Activated CD4-positive, alpha-beta T cell treated with anti-CD3 and anti-CD28 coated beads, Interleukin-2, amount 50 U/mL, for 16 hours (primary cell): ENCODE measurements at places on chromosomes 12 and 14.

DNA sequence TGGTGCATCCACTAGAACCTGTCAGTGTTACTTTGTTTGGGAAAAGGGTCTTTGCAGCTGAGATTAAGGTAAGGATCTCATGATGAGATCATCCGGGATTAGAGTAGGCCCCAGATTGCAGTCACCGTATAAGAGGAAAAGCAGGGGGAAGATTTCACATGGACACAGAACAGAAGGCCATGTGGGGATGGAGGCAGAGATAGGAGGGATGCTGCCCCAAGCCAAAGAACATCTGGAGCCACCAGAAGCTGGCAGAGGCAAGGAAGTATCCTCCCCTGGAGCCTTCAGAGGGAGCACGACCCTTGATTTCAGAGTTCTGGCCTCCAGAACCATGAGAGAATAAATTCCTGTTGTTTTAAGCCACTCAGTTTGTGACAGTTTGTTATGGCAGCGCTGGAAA is 39.6 kb downstream of the CMKLR1 start:
- DNase-seq = no peak

- peak; percentile 88 for DNase-seq
Measured at GRCh38 chr12:95998611-95999286, 2.6 kb upstream of the HAL start.

- no peak for DNase-seq
Measured at GRCh38 chr12:21828779-21829178, 54.3 kb upstream of the KCNJ8 start.

DNA sequence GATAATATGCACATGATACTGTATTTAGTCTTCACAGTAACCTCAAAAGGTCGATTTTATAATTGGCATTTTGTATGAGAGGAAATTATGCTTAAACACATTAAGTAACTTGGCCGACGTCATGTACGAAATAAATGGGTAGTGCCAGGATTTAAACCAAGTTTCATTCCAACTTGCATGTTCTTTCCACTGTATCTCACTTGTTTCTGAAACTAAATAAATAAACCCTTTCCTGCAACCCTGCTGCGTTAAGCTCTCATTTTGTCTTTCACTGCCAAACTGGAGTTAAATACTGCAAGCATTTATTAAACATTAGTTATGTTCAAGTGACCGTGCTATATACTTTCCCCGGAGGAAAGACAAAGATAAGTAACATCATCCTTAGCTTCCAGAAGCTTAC is 293.9 kb upstream of the PRKD1 start:
- no peak for DNase-seq

- DNase-seq = no peak
Measured at GRCh38 chr12:56591961-56592360, 38.2 kb downstream of the BAZ2A start.

- peak; percentile 12 for DNase-seq
Measured at GRCh38 chr12:57803319-57803893, 15.1 kb downstream of the AVIL start.

DNA sequence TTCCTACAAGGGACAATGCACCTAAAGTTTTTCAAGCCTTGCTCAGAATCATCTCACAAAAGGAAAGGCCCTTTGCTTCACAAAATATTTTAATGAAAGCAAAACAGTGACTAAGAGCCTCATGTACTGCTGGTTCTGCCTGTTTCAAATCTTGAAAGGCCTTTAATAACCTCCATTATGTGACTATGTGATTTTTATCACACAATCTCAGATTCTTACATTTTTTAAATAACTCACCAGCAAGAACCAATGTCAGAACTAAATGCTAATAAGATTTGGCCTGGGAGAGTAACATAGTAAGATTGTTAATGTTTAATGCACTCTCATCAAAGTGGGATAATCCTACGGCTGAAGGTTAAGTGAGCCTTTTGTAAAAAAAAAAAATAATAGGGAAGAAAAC is 378.9 kb downstream of the RGS6 start:
- no peak for DNase-seq
